Foreskin melanocyte (primary cell): ENCODE measurements at places on chromosomes 6 and 20.

DNA sequence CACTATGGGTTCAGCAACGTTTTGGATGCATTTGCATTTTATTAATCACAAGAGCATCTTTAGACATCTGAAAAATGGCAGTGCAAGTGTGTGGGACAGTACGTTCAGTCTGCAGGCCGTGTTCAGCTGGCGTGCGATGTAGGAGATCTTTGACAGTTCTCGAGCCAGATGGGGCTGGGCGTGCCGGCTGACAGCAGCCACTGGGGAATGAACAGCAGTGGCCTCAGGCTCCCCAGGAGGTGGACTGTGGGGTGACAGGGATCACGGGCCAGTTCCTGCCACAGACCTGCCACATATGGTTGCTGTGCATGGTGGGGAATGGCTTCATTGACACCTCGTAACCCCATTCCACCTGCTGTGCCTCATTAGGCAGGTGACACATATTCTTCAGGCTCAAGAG is 16.4 kb upstream of the MLN start:
- no peak for DNase-seq

- DNase-seq, result no peak
These were observed 20.7 kb downstream of the DYNLRB1 start for GRCh38 chr20:34536798-34537394.

- no peak for DNase-seq
These were observed 58.8 kb upstream of the TAGAP start for GRCh38 chr6:159103396-159104162.

DNA sequence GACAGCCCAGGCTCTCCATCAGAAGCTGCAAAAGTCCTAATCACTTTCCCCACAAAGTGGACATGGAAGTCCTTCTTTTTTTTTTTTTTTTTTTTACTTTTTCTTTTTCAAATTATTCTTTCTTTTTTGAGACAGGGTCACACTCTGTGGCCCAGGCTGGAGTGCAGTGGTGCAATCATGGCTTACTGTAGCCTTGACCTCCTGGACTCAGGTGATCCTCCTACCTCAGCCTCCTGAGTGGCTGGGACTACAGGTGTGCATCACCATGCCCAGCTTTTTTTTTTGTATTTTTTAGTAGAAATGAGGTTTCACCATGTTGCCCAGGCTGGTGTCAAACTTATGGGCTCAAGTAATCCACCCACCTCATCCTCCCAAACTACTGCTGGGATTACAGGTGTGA is 29.0 kb upstream of the AKIRIN2 start:
- DNase-seq, result no peak

DNA sequence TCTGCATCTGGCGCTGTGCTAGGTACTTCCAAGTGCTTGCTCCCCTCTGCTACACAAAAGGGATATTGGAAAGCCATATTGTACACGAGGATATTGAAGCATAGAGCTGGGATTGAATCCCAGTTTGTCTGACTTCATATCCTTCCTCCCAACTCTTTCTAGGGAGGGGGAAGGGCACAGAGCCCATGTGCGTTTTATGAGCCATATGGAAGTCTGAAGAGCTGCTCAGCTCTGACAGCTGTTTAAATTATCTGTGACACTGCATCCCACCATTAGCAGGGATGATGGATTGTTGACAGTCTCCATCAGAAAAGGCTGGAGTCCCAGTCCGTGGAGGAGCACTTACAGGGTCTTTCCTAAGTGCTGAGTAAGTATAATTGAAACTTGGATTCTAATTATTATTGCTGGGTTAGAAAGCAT is 18.4 kb downstream of the TIAM2 start:
- no peak for DNase-seq

- DNase-seq, result no peak
These were observed 43.2 kb downstream of the YTHDF1 start for GRCh38 chr20:63172726-63173125.

GRCh38 chr20:47124181-47124717 is 229.6 kb downstream of the EYA2 start:
- DNase-seq, result no peak

DNA sequence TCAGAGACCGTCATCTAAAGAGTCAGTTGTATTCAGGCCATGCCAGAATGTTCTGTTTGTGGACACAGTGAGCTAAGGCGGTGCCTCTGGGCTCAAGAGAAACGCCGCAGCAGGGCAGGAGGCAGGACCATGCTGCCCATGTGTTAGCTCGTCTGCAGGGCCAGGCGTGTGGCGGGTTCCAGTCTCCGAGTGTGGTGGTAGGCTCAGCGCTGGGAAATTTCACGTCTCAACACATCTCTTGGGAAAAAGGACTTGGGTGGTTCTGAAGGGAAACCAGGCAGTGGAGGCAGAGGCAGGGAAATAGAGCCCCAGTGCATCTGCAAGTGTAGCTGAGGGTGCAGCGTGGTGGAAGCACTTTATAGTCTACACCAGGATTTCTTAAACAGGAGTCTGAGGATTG is 56.9 kb upstream of the TAGAP start:
- DNase-seq, result no peak

- no peak for DNase-seq
These were observed 727 bp downstream of the EDEM2 start for GRCh38 chr20:35146299-35146919.

GRCh38 chr20:38935967-38936407 is 9.8 kb downstream of the FAM83D start:
- no peak for DNase-seq

- DNase-seq, result no peak
These were observed 91.0 kb downstream of the PPP1R14C start for GRCh38 chr6:150233843-150234269.

DNA sequence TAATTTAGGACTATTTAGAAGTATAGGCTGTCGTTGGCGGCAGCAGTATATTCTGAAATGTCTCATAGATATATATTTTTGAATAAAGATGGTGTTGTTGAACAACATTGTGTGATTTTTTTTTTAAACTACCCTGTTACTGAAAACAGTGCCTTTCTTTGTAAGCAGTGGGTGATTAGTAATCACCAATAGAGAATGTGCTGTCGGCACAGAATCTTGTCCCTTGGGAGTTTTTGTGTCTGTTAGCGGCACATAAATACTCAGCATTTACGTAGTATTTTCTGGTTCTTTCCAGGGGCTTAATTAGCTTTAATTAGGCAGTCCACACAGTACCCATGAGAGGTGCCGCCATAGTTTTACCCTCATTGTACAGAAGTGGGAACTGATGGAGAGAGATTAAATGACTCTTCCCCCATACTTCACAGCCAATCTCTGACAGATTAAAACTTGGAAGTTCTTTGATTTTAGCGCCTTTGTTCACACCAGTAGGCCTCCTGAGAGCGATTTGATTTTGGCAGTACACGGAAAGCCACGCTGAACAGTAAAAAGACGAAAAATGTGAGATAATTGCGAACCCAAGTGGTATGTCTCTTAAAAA is 58.8 kb downstream of the RPRD1B start:
- DNase-seq, result peak; percentile 71

- DNase-seq, result no peak
These were observed 94.3 kb downstream of the EDN1 start for GRCh38 chr6:12384357-12384912.

DNA sequence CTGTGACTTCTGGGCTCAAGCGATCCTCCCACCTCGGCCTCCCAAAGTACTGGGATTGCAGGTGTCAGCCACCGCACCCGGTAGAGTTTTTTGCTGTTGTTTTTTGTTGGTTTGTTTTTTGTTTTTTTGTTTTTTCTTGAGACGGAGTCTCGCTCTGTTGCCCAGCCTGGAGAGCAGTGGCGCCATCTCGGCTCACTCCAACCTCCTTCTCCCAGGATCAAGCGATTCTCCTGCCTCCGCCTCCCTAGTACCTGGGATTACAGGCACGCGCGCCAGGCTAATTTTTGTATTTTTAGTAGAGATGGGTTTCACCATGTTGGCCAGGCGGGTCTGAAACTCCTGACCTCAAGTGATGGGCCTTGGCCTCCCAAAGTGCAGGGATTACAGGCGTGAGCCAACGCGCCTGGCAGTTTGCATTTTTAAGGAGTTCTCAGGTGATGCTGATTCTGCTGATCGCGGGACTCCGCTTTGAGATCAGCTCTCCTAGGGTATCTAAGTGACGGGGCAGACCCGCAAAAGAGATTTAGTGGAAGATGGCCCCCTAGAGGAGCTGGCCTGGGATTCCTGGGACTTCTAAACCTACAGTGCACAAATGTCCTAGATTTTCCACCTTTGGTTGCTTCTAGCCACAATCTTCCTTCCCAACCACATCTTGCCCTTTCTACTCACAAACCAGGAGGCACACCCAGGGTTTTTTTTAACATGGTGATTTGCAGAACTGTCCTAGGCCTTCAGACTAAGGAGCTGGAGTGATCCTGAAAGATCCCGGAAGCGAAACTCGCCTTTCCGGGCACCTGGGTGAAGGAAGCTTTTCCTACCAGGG is 45.2 kb downstream of the DPPA5 start:
- DNase-seq, result no peak

- DNase-seq, result no peak
These were observed 42.3 kb downstream of the MYLK4 start for GRCh38 chr6:2708456-2708855.

DNA sequence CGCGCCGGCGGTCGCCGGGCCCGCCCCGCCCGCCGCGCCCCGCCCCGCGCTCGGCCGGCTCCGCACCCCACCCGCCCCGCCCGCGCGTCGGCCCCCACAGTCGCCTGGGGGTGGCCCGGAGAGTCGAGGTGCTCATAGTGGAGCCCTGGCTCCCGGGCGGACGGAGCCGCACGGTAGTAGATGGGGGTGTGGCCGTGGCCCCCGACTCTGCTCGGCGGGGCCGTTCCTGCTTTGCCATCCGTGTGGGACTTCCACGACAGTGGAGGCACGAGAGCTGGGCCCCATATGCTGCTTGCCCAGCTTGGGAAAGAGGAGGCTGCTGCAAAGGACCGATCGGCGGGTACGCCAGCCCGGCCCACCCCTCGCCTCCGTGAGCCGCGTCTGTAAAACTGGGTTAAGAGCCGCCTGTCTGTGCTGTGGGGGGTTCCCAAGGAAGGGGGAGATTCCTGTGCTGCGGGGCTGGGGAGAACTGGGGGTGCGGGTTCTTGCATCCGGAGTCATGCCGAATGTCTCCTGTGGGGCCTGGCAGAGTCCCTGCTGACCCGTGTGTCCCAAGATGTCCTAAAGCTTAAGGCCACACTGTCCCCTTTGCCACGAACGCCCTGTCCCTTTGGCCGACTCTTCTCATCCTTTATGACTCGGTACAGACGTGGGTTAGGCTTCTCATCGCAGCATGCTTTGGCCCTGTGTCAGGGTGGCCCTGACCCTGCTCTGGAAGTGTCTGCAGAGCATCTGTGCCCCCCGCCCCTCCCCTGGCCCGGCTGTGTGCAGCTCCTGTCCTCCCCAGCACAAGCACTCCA is at the start of gene OPRL1:
Gene OPRL1 (plus strand): TSS at position 70 of the 800 bp plus-strand sequence. CDS start 12,639 bp downstream, outside the sequence.
- no peak for DNase-seq

DNA sequence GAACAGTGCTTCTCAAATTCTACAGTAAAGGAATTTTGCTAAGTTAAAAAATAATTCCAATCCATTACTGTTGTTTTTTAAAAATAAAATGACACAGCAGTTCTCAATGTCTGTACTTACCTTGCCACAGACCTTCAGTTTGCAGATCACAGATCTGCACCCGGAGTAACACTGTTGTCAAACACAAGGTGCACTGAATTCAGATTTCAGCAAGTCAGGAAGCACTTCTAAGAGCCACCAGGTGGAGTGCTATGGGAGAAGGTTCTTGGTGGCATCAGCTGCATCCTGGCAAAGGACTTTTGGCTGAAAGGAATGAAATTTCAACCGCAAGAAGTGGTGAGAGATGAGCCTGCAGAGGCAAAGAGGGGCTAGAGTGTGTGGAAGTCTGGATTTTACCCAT is 17.4 kb downstream of the RSPH4A start:
- no peak for DNase-seq

- DNase-seq, result no peak
These were observed 43.9 kb upstream of the FABP7 start for GRCh38 chr6:122735582-122735981.

DNA sequence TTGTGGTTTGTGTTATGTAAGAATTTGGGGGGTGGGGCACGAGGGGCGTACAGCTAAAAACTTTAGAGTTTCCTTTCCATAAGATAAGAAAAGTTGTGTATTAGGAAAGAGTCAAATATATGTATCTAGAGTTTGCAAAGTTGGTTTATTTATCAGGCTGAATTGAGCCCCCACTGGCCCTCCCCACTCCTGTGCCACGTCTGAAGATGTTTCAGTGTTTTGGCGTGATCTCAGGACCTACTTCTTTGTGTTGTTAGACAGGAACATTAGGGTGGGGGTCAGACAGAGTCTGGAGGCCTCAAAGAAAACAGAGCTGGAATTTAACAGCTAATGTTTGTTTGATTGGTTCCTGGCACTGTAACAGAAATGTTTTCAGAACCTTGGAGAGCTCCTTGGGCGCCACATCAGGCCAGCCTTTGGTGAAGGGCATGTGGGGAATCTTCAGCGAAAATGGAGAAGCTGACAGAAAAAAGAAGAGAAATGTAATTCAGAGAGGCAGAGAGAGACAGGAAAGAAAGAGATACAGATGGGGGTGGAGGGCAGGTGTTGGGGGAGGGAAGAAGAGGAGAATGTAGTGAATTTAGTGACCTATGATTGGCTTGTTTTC is 674 bp downstream of the NRSN1 start:
- peak; percentile 59 for DNase-seq

GRCh38 chr20:17882834-17883591 is 85.6 kb downstream of the SNX5 start:
- no peak for DNase-seq

GRCh38 chr6:161424421-161424820 is 150.6 kb upstream of the AGPAT4 start:
- DNase-seq, result no peak

GRCh38 chr20:16671753-16672152 is 58.1 kb upstream of the SNRPB2 start:
- no peak for DNase-seq

DNA sequence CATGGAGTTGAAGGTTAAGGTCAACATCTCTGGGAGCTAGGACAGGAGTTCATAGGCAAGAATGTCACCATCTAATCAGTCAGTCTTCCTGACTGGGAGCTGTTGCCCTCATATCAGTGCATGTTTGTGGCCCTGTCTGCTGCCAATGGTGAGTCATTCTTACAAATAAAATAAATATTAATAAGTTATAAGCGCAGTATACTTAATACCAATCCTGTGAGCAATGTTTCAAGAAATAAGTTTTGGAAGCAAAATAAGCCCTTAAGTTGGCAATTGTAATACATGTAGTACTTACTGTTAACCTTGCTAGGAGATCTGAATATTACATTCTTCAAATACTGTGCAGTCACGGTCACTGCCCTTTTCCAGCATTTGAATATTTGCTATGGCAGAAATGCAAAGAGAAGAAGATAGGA is 20.2 kb upstream of the MDGA1 start:
- no peak for DNase-seq

- DNase-seq, result no peak
These were observed 3.0 kb downstream of the CDH4 start for GRCh38 chr20:61254881-61255626.

DNA sequence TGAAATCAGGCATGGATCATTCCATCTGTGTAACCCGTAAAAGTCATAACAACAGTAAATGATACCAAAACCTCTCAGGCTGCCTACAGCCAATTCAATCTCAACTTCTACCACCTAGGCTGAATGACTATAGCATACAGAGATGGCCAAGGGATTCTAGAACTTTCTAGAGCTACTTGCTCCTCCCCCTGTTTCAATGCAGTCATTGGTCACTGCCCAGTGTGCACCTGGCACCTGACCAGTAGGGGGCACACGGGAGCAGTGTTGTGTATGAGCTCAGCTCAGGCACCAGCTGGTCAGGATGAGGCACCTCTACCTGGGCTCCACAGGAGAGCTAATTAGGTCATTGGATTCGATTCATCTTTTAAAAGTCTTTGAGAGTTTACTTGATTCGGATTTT is 86.2 kb downstream of the PLEKHG1 start:
- no peak for DNase-seq
